HCT116 (cell line): ENCODE measurements at places on chromosomes 7 and 10.

- H3K27me3 ChIP-seq, result 0 out of 2 replicates have a peak, but pooled peaks cover 8% of the 10 kb centered on the region
- H3K4me1 ChIP-seq, result no peaks in the 10 kb centered on the region
- no peaks in the 10 kb centered on the region for H3K36me3 ChIP-seq
- DNase-seq, result no peak
Observed at GRCh38 chr7:26583094-26583648, 281.2 kb downstream of the SKAP2 start.

DNA sequence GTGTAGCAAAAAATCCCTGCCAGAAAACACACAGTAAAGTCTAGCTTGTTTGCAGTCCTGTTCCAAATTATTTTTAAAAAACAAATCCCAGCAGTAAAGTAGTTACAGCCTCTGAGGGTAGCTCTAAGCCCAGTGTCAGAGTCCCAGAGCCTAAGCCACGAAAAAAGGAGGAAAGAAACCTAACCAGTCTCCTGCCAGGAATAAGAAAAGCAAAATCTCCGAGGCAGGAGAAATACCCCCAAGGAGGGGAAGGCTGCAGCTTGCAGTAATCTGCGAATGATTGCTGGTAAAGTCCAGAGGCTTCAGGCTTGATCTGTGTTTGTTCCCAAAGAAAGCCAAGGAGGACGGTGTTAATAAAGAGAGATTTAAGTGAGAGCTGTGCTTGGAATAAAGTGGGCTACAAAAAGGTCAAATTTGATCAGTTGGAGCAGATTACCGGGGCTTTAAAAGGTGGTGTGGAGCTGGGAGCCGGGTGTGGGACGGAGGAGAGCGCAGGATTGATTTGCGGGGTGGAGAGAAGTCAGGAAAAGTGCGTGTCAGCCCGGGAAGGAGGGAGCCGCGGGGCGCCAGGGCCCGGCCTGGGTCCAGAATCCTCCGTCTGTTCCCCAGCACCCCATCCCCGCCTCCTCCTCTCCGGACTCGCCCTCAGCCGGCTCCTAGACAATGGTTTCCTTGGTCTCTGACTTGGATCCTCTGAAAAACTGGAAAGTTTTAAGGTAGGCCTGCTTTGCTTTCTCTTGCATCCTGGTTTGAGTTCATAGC lies 219.4 kb upstream of the CELF2 start:
- H3K4me1 ChIP-seq, result no peaks in the 10 kb centered on the region
- H3K27ac ChIP-seq, result no peak overlapping the region
- DNase-seq, result no peak
- H3K36me3 ChIP-seq, result no peaks in the 10 kb centered on the region

GRCh38 chr7:102450242-102450641 lies 14.4 kb downstream of the ALKBH4 start:
- peaks cover 6% of the 10 kb centered on the region for H3K4me1 ChIP-seq
- H3K4me3 ChIP-seq, result no peak overlapping the region
- H3K27ac ChIP-seq, result no peak overlapping the region
- no peaks in the 10 kb centered on the region for H3K27me3 ChIP-seq

GRCh38 chr7:42677751-42678699 lies 233.8 kb downstream of the C7orf25 start:
- no peak overlapping the region for H3K4me3 ChIP-seq
- no peak overlapping the region for H3K27ac ChIP-seq
- H3K4me1 ChIP-seq, result no peaks in the 10 kb centered on the region

- peaks cover 74% of the 10 kb centered on the region for H3K4me1 ChIP-seq
- no peak for DNase-seq
- no peak overlapping the region for H3K4me3 ChIP-seq
Observed at GRCh38 chr10:110360857-110361474, 56.2 kb upstream of the SMNDC1 start.

GRCh38 chr7:39827571-39827970 lies 122.5 kb upstream of the CDK13 start:
- no peak overlapping the region for H3K27ac ChIP-seq
- no peaks in the 10 kb centered on the region for H3K36me3 ChIP-seq
- DNase-seq, result no peak

- peak overlapping the region; percentile 5; the same call in 1 of the 2 replicates for H3K27ac ChIP-seq
- H3K27me3 ChIP-seq, result no peaks in the 10 kb centered on the region
- no peak overlapping the region for H3K4me3 ChIP-seq
- H3K36me3 ChIP-seq, result no peaks in the 10 kb centered on the region
- DNase-seq, result no peak
- peaks cover 41% of the 10 kb centered on the region for H3K4me1 ChIP-seq
Observed at GRCh38 chr7:27134392-27134791, 3.8 kb upstream of the HOXA4 start.

DNA sequence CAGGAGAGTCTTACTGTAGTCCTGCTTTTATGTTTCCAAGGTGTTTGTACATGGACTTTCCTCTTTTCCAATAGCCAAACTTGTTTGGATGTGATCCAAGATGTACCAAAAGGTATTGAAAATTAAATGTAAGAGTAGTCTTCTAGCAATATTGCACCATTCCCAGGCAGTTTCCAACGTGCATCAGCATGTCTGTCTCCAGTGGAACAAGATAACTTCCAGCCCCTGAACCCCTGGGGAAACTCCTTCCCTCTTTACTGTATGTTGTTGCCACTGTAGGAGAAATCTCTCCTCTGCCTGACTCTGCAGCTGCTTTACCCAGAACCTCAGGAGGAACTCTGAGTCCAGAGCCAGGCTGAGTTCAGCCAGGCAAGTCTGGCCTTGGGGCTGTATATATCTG lies 18.5 kb downstream of the ARMC10 start:
- H3K27me3 ChIP-seq, result no peaks in the 10 kb centered on the region
- no peak overlapping the region for H3K27ac ChIP-seq
- no peak overlapping the region for H3K4me3 ChIP-seq
- no peaks in the 10 kb centered on the region for H3K4me1 ChIP-seq
- no peak for DNase-seq

DNA sequence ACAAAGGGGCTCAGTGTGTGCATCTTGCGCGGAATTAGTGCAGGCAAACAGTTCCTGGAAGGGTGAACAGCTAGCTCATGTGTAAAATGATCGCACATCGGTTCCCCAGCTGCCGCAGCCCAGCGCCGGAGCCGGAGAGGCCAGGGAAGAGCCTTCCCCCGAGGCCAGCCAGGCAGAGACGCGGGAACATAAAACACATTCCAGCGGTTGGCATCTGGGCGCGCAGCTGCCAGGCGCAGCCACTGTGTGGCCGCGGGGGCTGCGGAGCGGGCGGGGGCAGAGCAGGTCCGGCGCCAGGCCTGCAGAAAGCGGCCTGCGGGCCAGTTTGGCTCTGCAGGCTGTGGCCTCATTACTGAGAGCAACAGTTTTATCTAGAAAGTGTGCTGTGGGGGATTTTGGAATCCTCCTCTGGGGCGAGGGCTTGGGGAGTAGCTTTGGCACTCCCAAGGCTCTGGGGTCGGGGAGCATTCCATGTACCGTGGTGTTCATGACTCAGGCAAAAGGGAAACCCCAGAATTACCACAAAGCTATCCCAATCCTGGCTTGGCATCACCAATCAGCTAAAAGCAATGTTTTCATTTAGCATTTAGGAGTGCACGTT lies 74.3 kb downstream of the SAMD9 start:
- no peaks in the 10 kb centered on the region; the same call in 1 of the 2 replicates for H3K4me1 ChIP-seq
- peak; percentile 32 for DNase-seq

DNA sequence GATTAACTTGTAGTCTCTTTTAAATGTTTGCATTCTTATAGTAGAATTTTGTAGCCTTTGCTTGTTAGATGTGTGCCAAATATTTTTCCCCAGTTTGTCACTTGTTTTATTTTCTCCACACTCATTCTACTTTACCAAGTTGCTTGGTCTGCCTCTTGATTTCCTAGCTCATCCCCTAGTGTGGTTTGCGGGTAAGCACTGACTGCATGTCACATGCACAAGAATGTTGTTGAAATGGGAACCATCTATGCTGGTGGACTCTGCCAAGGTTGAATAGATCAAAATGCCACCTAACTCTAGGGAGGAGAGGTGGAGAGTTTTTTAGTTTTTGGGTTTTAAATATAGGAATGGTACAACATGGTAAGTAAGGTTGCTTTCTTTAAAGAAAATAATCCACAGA lies 47.6 kb downstream of the FZD1 start:
- no peak overlapping the region for H3K4me3 ChIP-seq
- no peak overlapping the region for H3K27ac ChIP-seq
- DNase-seq, result no peak
- H3K36me3 ChIP-seq, result no peaks in the 10 kb centered on the region

DNA sequence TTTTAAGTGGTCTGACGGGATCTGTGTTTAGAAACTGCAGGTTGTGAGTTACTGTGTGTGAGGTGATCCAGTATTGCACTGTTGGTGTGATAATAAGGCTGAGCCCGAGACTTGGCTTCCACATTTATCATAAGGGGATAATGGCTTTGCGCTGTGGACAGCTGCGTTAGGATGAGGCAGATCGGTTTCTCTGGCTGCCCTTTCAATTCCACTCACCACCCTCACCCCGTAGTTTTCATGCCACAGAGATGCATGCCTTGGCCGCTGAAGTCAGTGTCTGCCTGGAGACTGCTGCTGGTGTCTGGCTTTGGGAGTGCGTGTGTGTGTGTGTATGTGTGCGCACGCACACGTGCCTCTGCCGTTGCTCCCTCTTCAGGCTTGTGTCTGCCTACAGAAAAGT lies 273.0 kb downstream of the CCDC3 start:
- DNase-seq, result no peak
- H3K4me1 ChIP-seq, result peaks cover 16% of the 10 kb centered on the region
- H3K27me3 ChIP-seq, result peaks cover 7% of the 10 kb centered on the region; the same call in 1 of the 2 replicates
- H3K4me3 ChIP-seq, result no peak overlapping the region
- H3K27ac ChIP-seq, result no peak overlapping the region

- H3K27me3 ChIP-seq, result no peaks in the 10 kb centered on the region
- no peaks in the 10 kb centered on the region for H3K36me3 ChIP-seq
- no peak overlapping the region for H3K4me3 ChIP-seq
- H3K4me1 ChIP-seq, result peaks cover 7% of the 10 kb centered on the region
- no peak for DNase-seq
Observed at GRCh38 chr10:93208717-93209464, 135.2 kb downstream of the CYP26A1 start.

DNA sequence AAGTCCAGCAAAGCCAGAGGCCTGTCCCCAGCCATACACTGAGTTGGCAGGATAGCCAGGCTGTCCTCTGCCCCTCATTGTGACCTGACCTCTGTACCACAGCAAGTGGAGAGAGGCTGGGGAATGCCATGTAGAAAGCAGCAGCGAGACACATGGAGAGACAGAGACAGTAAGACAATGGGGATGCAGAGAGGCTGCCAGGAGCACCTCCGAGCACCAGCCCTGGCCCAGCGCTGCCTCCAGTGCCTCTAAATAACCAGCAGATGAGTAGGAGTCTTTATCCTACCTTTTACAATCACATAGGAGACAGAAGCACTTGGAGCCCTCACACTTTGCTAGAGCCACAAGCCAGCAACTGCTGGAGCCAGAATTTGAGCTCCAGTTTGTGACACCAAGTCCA lies 8.1 kb downstream of the GDF2 start:
- H3K27me3 ChIP-seq, result 0 out of 2 replicates have a peak, but pooled peaks cover 9% of the 10 kb centered on the region
- no peak overlapping the region for H3K27ac ChIP-seq
- no peaks in the 10 kb centered on the region for H3K36me3 ChIP-seq
- no peak for DNase-seq
- peaks cover 19% of the 10 kb centered on the region; the same call in 1 of the 2 replicates for H3K4me1 ChIP-seq

- no peak for DNase-seq
- H3K27ac ChIP-seq, result no peak overlapping the region
- no peaks in the 10 kb centered on the region for H3K36me3 ChIP-seq
- H3K27me3 ChIP-seq, result no peaks in the 10 kb centered on the region
- H3K4me1 ChIP-seq, result no peaks in the 10 kb centered on the region
Observed at GRCh38 chr7:9029681-9030530, 596.5 kb downstream of the NXPH1 start.

- H3K4me3 ChIP-seq, result no peak overlapping the region
- H3K4me1 ChIP-seq, result no peaks in the 10 kb centered on the region
- H3K27me3 ChIP-seq, result no peaks in the 10 kb centered on the region
- H3K27ac ChIP-seq, result no peak overlapping the region
- no peak for DNase-seq
Observed at GRCh38 chr7:55463686-55464262, 98.6 kb downstream of the LANCL2 start.

GRCh38 chr7:65840446-65840845 lies 32.4 kb upstream of the VKORC1L1 start:
- H3K27ac ChIP-seq, result no peak overlapping the region
- 0 out of 2 replicates have a peak, but pooled peaks cover 2% of the 10 kb centered on the region for H3K4me1 ChIP-seq
- peak; percentile 43 for DNase-seq
- H3K36me3 ChIP-seq, result no peaks in the 10 kb centered on the region
- H3K27me3 ChIP-seq, result no peaks in the 10 kb centered on the region

GRCh38 chr7:6159097-6159483 lies 113.3 kb downstream of the CYTH3 start:
- peaks cover 23% of the 10 kb centered on the region; the same call in 1 of the 2 replicates for H3K36me3 ChIP-seq
- no peaks in the 10 kb centered on the region for H3K27me3 ChIP-seq
- H3K27ac ChIP-seq, result no peak overlapping the region
- no peak overlapping the region for H3K4me3 ChIP-seq
- DNase-seq, result no peak
- no peaks in the 10 kb centered on the region for H3K4me1 ChIP-seq

DNA sequence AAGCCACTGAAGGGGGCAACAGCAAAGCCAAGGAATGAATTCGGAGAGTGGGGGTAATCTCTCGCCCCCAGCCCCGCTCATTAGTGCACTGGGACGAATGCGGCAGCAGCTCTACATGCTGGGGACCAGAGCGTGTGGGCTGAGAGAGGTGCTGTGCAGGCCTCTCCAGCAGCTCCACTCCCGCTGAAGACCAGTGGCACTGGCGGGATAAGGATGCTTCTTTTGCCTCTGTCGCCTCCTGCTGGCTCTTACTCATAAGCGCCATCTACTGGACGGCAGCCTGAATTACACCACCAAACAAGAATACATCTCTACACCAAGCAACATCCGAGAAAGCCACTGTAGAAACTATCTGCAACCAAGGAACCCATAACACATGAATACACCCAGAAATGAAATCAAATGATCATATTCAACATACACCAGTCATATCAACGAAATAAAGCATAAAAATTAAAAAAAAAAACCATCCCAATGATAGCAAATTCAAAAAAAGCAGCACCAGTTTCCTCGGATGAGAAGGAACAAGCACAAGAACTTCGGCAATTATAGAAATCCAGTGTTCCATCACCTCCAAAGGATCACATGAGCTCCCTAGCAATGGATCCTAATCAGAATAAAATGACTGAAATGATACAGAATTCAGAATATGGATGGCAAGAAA lies 79.0 kb upstream of the TMEM168 start:
- H3K27me3 ChIP-seq, result no peaks in the 10 kb centered on the region
- H3K27ac ChIP-seq, result no peak overlapping the region
- H3K36me3 ChIP-seq, result no peaks in the 10 kb centered on the region
- DNase-seq, result peak; percentile 41
- H3K4me3 ChIP-seq, result no peak overlapping the region
- H3K4me1 ChIP-seq, result no peaks in the 10 kb centered on the region

DNA sequence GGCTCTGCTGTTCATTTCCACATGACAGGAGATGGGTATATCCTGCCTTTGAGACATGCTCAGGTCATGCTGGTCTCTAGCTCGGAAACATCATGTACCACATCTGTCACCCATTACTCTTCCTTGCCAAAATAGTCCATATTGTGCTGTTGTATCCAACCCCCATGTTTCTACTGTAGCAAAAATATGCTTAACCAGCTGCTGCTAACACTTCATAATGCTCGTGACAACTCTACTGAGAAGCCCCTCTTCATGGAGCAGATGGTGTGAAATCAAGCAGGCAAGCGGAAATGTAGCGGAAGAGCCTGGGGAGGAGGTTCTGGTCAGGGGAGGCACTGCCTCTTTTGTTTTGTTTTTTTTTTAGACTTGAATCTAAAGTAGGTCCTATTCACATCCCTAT lies 82.9 kb downstream of the NPY start:
- H3K27ac ChIP-seq, result no peak overlapping the region
- H3K36me3 ChIP-seq, result no peaks in the 10 kb centered on the region
- H3K4me1 ChIP-seq, result no peaks in the 10 kb centered on the region
- no peak overlapping the region for H3K4me3 ChIP-seq
- no peak for DNase-seq

GRCh38 chr10:77593771-77594470 lies 43.7 kb downstream of the KCNMA1 start:
- H3K4me1 ChIP-seq, result peaks cover 21% of the 10 kb centered on the region
- no peak overlapping the region for H3K27ac ChIP-seq
- no peak for DNase-seq
- H3K36me3 ChIP-seq, result no peaks in the 10 kb centered on the region
